Glutamatergic neuron (in vitro differentiated cells): ENCODE measurements at places on chromosomes 2 and 18. TPM values are rescaled to one million over a fixed set of nuclear protein-coding genes. Genes with fewer than 3 reads are reported as not detected.

GRCh38 chr2:202270487-202270886, 4.9 kb downstream of the NOP58 start:
- DNase-seq, result no peak

DNA sequence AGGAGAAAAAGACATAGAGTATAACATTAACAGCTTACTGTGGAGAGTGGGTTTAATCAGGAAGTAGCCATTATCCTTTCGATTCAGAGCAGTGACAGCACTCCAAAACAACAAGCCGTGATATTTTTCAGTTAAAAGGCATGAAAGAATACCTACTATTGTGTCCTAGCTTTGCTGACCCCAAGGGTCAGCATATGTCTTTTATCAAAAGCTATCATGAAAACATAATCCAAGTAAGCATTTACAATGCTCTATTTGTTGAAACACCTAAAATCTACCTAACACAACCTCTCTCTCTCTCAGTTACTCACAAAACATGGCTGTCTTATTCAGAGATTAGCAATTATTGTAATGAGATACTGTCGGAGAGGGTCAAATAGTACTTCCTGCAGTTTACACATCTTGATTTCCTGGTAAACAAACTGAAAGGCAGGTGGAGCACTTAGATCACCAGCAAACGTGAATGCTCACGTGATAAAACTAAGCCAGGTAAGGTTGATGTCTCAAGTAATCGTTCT, 100.0 kb downstream of the BAZ2B start:
- DNase-seq, result no peak

DNA sequence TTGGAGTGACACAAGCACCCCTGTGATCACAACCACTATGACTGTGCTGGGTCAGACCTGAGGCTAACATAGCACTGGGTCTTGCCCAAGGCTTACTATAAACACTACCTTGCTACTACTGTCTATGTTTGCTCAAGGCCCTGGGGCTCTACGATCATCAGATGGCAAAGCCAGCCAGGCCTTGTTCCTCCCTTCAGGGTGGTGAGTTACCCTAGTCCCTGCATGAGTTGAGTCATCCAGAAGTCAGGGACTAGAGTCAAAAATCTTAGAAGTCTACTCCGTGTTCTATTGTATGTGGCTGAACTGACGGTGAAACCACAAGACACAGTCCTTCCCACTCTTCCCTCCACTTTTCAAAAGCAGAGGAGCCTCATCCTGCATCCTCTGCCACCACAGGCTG, 551.2 kb upstream of the FSIP2 start:
- DNase-seq, result no peak

GRCh38 chr18:9139400-9140039, 2.9 kb downstream of the ANKRD12 start:
- DNase-seq, result no peak

DNA sequence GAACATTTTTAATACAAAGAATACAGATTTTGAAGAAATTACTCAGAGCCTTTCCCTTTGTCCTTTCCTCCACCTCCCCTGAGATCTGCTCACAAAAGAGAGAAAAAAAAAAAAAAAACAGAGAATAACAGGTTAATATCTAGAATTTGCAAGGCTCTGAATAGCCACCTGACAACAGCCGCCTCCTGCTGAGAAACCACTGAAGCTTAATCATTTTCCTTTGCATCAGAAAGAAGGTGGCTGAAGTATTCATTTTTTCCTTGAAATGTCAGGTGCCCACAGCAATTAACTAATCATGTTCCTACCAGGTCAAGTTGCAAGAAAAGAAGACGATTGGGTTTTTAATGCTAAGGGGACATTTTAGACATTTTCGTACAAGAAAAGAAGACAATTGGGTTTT, 21.2 kb downstream of the CNTNAP5 start:
- no peak for DNase-seq

GRCh38 chr2:239238839-239239606, 161.8 kb downstream of the HDAC4 start:
- DNase-seq, result no peak

- DNase-seq, result no peak
These were observed 258.3 kb downstream of the PRKCE start for GRCh38 chr2:45909677-45910191.

DNA sequence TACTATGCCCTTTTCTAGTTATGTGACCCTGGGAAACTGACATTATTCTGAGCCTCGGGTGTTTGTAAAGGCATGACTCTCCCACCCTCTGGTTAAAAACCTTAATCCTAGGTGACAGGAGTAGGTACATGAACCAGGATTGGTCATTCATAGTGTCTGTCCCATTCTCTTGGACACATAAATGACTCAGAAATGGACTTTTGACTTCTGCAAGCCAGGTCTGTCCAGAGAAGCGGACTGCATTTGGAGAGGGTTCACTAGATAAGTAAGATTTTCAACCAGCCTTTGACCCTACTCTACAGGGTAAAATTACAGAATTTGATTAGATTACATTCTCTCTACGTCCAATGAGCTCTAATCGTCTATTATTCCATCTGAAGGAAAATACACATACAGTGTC, 285.9 kb downstream of the DPP10 start:
- DNase-seq, result no peak

GRCh38 chr2:201980389-201980821, 53.2 kb upstream of the FZD7 start:
- no peak for DNase-seq

- DNase-seq, result no peak
These were observed 618.4 kb downstream of the BCL11A start for GRCh38 chr2:59935005-59935404.

GRCh38 chr2:11598228-11598731, 64.4 kb downstream of the GREB1 start:
- no peak for DNase-seq

GRCh38 chr2:126752876-126753275, 96.9 kb downstream of the GYPC start:
- no peak for DNase-seq

Gene LPIN1
- total RNA-seq, result 142 TPM

Gene CCDC88A
- total RNA-seq, result 400 TPM

Gene ZNF385B
- not detected for total RNA-seq

Gene RTP5
- not detected for total RNA-seq

Gene SERPINB10
- not detected for total RNA-seq

Gene SIX3
- 0.86 TPM for total RNA-seq

Gene ACKR3
- 1.2 TPM for total RNA-seq
